ENCODE measurements at places on chromosomes 4 and X.

DNA sequence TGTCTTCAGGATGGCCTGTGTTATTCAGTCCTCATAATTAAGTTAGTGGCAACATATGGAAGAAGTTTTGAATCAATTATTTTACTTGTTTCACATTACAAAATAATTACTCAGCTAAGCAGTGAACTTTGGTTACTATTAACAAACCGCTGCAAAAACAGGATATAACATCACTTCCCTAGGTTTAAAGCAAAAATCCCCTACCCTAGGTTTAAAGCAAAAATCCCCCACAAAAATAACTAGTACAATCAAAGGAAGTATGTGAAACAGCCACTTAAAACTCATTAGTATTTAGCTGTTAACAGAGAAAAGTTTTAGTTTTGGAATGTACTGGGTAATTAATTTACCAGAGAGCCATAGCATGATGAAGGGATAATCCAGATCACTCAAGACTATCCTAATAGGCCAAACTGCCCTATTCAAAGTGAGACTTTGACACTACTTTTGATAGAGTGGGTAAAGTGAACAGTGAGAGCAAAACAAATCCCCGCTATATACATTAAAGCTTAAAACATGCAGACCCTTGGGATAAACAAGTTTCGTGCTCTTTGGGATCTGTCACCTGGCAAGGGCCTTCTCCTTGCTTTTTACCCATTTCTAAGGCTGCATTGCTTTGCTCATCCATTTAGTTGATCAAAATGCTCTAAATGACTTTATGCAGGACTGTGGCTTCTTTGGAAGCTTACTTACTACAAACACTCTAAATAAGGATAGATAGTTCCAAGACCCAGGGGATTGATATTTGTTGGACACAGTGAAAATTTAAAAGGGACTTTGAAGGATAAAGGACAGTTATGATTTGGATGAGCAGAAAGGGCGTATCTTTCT is 36.4 kb upstream of the GPR174 start:
- no peak for ATAC-seq

DNA sequence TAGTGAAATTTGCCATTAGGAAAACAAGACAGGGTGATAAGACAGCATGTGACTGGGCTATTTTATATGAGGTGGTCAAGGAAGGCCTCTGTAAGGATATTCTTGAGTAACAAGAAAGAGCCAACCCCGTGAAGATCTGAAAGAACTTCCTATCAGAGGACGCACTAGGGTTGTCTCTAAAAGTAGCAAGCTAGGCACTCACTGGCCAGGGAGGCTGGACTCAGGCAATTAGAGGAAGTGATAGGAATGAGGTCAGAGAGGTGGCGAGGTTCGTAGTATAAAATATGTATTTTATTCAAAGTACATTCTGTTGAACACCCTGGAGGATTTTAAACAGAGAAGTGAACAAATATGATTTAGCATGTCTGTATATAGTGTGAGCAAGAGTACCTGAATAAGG is 4.6 kb downstream of the BMPR1B start:
- ATAC-seq = no peak

DNA sequence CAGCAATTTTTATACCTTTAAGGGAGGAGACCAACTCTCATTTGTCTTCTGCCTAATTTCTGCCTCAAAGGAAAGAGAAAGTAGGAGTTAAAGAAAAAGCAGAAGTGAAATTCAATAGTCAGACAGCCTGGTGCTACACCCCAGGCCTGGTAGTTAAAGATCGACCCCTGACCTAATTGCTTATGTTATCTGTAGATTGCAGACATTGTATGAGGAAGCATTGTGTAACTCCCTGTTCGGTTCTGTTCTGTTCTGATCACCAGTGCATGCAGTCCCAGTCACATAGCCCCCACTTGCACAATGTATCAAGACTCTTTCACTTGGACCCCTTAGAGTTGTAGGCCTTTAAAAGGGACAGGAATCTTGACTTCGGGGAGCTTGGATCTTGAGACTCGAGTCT is 335.9 kb upstream of the AR start:
- no peak for ATAC-seq

- no peak for ATAC-seq
Observed at GRCh38 chr4:80154545-80154933, 42.8 kb upstream of the PRDM8 start.

DNA sequence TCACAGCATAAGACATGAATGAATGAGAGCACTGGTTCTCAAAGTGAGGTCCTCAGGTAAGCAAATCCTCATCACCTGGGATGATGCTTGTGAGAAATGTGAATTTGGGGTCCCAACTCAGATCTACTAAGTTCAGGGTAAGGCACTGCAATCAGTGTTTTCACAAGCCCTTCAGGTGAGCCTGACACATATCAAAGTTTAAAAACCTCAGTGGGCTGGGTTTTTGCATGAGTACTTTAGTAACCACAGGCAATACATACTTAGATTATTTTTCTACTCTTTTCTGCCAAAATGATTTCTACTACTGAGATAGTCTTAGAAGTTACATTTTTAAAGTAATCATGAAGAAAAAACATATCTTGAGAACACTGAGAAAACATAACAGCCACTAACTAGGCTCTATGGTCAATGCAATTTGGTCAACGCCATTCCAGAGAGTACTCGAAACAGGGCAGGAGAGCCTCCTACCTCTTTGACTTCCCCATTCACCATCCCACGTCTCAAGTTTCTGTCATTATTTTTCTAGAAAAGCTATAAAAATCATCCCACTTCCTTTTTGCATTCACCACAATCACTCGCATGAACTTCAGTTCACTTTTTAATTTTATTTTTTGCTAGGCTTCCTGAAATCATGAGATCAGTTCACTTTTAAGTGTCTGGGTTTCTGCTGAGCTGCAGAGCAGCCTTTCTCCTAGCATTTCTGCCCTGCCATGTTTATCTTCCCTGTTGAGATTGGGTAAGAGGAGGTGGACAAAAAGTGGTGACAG is 73.8 kb downstream of the MFAP3L start:
- ATAC-seq = no peak

GRCh38 chr4:165031436-165032211 is at the start of gene TRIM60:
Gene TRIM60, plus strand, starts transcription at chr4:165031999. Its CDS starts 8,074 bp downstream, at chr4:165040073.
- no peak for ATAC-seq

DNA sequence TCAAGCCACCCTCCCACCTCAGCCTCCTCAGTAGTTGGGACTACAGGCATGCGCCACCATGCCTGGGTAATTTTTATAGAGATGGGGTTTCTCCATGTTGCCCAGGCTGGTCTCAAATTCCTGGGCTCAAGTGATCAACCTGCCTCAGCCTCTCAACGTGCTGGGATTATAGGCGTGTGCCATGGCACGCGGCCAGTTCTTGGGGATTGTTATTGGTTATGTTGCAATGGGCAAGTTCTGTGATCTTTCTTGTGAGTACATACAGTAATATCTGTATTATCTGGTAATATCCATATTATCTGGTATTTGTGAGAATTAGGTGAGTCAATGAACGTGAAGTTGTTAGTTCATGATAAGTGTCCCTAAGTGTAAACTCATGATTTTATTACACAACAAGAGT is 90.3 kb upstream of the TBL1X start:
- ATAC-seq = no peak

DNA sequence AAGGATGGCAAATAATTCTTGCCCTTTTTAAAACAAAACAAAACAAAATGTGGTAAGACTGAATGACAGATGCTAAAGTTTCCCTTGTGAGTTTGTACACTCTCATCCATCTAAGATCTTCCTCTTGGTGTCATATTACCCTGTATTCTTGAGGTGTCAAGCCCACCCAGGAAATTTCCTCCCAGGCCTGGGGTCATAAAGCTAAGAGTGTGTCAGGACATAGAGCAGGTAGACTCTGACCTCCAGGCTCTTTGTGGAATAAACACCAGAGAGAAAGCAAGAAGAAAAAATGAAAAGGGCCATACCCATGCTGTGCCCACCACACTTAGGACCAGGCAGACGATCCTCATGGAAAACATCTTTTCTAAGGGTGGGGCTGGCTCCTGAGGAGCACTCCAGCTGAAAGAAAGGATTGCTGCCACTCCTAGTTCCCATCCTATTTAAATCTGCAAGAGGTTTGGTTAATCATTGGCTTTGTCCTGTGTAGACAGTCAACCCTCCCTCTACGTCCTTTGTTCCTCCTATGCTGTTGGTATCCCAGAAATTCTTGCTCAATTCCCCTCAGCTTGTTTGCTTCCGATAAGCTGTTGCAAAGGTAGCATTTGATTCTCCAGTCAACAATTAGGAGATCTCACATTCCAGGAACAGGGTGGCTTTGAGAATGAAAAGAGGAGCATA is at the start of gene FGA:
TSS of gene FGA (minus strand) at position 414 of the 678 bp plus-strand sequence. CDS start at position 359, 55 bp downstream.
- ATAC-seq = no peak

GRCh38 chrX:19611636-19612376 is 96.5 kb upstream of the MAP3K15 start:
- ATAC-seq = no peak

Data from motor neuron (in vitro differentiated cells).